Nephron progenitor cell (in vitro differentiated cells): ENCODE measurements at places on chromosomes 12 and 14.
A peak's percentile ranks its signal among the peaks of the same experiment; 100 is the strongest.

DNA sequence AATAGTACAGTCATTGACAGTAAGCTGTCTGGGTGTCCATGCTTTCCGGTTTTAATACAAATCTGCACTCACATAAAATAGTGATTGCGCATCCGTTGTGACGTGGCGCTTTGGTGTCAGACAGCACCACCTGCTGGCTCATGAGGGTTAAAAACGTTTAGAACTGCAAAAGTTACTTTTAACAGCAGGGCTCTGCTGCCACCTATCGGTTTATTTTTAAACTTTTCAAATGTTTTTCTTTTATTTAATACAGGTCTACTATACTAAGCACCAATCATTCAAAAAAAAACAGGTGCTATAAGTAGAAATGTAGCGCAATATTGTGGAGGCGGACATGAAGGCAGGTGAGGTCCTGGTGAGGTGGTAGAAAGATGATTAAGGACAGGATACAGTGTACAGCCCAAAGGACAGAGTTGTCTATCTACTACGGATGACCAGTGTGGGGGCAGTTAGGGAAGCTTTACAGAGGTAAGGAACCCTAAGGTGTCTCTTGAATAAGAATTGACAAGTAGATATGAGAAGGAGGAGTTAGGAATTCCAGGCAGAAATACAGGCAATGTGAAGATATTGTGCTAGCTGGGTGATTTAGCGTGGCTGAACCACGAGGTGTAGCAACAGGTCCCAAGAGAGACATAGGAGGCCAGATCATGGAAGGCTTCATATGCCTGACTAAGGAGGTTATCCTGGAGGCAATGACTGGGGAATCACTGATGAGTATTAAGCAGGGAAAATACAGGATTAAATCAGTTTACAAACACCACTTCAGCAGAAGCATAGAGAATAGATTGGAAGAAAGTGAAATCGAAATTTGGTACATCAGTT is 91.5 kb upstream of the PRB2 start:
- H3K27ac ChIP-seq: no peak overlapping the region
- H3K4me3 ChIP-seq: no peak overlapping the region
- H3K27me3 ChIP-seq: peaks cover 23% of the 10 kb centered on the region
- peaks cover 9% of the 10 kb centered on the region for H3K4me1 ChIP-seq
- DNase-seq: peak; percentile 79
- no peaks in the 10 kb centered on the region for H3K36me3 ChIP-seq

- H3K36me3 ChIP-seq: no peaks in the 10 kb centered on the region
- H3K27ac ChIP-seq: no peak overlapping the region
- no peak for DNase-seq
These were observed 10.1 kb downstream of the NOC4L start for GRCh38 chr12:132154341-132154761.

DNA sequence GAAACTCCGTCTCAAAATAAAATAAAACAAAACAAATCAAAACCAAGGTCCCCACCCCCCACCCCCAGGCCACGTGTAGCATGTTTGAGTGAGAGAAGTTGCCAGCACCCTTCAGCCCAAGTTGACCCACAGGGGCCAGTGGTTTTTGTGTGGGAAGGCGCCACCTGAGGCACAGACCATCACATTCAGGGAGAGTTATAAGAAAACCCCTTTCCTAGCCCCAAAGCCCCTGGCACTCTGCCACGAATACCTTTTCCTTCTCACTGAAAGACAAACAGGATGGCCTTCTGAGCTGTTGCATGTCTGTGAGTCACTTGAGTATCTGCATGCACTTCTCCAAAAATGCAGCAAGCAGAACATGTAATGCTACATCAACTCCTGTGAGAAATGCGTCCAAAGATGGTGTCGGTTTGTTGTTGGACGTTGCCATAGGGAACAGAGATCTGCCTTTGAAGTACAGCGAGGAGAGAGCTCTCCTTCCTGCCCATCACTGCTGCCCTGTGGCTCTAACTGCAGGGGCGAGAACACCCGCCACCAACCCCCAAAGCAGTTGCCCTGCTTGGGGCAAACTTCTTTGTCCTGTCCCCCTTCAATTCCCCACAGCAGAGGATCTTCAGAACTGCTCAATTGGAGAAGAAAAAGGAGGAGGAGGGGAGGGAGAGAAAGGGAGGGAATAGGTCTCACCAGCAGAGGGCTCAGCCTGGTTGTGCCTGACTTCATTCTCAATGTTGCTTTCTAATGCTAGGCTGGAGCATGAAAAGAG is 2.7 kb upstream of the TRAF3 start:
- H3K4me1 ChIP-seq: peaks cover 39% of the 10 kb centered on the region
- no peaks in the 10 kb centered on the region for H3K36me3 ChIP-seq
- H3K27me3 ChIP-seq: peaks cover 12% of the 10 kb centered on the region

GRCh38 chr14:70641548-70642302 is at the start of gene TTC9:
Gene TTC9, plus strand, starts transcription at chr14:70641916. Its CDS starts 214 bp downstream, at chr14:70642130.
- H3K27me3 ChIP-seq: peaks cover 67% of the 10 kb centered on the region
- H3K4me1 ChIP-seq: peaks cover 17% of the 10 kb centered on the region

DNA sequence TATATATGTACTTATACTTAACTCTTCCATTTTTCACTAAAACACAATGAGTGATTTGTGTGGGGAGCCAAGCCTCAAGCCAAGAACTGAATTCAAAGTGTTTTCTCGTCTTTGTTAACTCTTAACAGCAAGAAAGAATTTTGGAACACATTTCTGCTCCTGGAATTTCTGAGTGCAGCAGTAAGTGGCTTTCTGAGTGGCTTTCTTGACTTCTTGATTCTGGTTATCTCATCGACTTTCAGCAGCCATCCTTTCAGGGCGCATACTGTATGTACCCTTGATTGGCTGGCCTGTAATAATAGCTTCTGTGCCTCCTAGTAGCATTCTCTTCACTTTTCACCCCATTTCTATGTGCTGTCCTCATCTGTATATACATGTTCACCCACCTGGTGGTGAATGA is 157.4 kb downstream of the FBXL14 start:
- H3K4me3 ChIP-seq: no peak overlapping the region
- no peaks in the 10 kb centered on the region for H3K27me3 ChIP-seq
- no peak overlapping the region for H3K27ac ChIP-seq
- H3K36me3 ChIP-seq: peaks cover 10% of the 10 kb centered on the region
- H3K4me1 ChIP-seq: peaks cover 43% of the 10 kb centered on the region

- peaks cover 54% of the 10 kb centered on the region for H3K4me1 ChIP-seq
- no peak for DNase-seq
- H3K27ac ChIP-seq: peak overlapping the region; percentile 99
- peaks cover 6% of the 10 kb centered on the region for H3K27me3 ChIP-seq
These were observed 501 bp upstream of the HSP90B1 start for GRCh38 chr12:103929784-103930033.

- peaks cover 43% of the 10 kb centered on the region for H3K4me1 ChIP-seq
- H3K4me3 ChIP-seq: peak overlapping the region; percentile 48
- no peaks in the 10 kb centered on the region for H3K36me3 ChIP-seq
These were observed 6.3 kb upstream of the RIC8B start for GRCh38 chr12:106767954-106768822.

- no peak overlapping the region for H3K27ac ChIP-seq
- peaks cover 9% of the 10 kb centered on the region for H3K27me3 ChIP-seq
- H3K4me1 ChIP-seq: peaks cover 36% of the 10 kb centered on the region
- DNase-seq: no peak
These were observed 37.0 kb downstream of the ZFHX2 start for GRCh38 chr14:23514644-23514957.

DNA sequence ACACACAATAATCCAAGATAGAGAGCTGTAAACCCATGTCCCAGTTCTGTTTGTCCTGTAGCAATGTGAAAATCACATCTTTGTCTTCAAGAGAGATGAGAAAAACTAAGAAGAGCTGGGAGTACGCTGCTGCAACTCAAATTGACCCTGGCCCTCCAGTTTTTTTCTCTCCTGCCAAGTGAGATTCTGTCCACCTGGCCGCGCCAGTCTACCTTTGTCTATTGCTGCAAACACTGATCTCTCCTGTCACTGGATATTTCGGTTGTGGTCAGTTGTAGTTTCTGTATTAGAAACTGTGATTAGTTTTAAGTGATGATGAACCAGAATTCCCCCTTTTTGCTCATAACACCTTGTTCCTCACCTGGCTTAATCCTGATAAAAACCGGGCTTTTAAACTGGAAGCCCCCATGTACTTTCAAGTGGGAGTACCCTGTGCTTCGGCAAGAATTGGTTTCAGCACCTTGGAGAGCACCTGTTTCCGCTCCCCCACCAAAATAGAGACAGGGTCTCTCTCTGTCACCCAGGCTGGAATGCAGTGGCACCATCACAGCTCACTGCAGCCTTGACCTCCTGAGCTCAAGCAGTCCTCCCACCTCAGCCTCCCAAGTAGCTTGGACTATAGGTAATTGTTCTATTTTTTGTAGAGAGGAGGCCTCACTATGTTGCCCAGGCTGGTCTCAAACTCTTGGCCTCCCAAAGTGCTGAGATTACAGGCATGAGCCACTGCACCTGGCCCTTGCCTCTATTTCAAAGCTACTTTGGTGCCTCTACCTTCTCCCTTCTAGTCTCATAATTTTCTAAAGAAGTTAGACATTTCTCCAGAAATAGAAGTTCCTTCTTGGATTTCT is 156.8 kb downstream of the PHETA1 start:
- DNase-seq: peak; percentile 79
- peaks cover 40% of the 10 kb centered on the region for H3K27me3 ChIP-seq
- no peaks in the 10 kb centered on the region for H3K4me1 ChIP-seq
- no peaks in the 10 kb centered on the region for H3K36me3 ChIP-seq
- H3K27ac ChIP-seq: no peak overlapping the region
- H3K4me3 ChIP-seq: no peak overlapping the region

DNA sequence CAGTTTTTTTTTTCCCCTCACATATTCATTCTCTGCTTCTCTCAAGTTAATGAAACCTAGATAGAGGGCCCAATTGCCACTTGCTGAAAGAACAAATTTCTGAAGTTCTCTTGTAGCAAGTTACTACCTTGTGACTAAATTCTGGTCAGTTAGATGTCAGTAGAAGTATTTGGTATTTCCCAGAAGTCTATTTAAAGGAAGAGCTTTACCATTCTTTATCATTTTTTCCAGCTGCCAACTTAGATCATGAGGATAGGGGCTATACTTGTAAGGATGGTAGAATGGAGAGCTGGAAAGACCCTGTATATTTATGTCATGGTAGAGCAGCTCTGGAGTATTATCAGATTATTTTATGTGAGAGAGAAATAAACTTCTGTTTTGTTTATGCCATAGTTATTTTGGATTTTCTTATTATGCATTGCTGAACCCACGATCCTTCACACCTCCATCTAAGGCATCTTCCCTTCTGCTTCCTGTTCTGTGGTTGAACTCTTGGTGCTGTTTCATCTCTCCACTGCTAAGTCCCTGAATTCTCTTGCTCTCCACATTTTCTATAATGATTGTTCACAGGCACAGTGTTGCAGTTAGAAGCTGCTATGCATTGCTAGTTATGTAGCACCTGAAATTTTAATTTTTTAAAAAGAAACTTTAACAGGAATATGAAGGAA is 25.9 kb downstream of the FUT8 start:
- peak overlapping the region; percentile 67 for H3K27ac ChIP-seq
- H3K36me3 ChIP-seq: peaks cover 9% of the 10 kb centered on the region
- H3K4me1 ChIP-seq: peaks cover 17% of the 10 kb centered on the region
- no peak overlapping the region for H3K4me3 ChIP-seq

DNA sequence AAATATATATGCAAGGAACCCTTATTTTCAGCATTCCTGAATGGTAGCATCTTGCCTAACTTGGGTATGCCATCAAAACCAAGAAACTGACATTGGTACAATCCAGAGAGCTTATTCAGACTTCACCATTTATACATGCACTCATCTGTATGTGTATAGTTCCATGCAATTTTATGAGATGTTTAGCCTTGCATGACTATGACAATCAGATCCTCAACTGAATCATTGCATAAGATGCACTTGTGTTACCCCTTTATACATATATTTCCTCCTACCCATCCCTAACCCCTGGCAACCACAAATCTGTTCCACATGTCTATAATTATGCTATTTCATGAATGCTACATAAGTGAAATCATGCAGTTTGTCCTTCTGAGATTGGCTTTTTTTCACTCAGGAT is 37.0 kb upstream of the PPFIBP1 start:
- H3K4me1 ChIP-seq: no peaks in the 10 kb centered on the region
- no peaks in the 10 kb centered on the region for H3K27me3 ChIP-seq
- no peaks in the 10 kb centered on the region for H3K36me3 ChIP-seq
- no peak for DNase-seq

- H3K4me3 ChIP-seq: peak within 1 kb of the TSS; percentile 95
- H3K4me1 ChIP-seq: peaks cover 47% of the 10 kb centered on the region
- H3K27me3 ChIP-seq: peaks cover 3% of the 10 kb centered on the region
- peaks cover 39% of the 10 kb centered on the region for H3K36me3 ChIP-seq
- peak within 1 kb of the TSS; percentile 99 for H3K27ac ChIP-seq
These were observed at the start of gene EFCAB11 for GRCh38 chr14:89954070-89955021. Gene EFCAB11, minus strand, starts transcription at chr14:89954730. Its CDS starts 70 bp downstream, at chr14:89954660.

GRCh38 chr14:77738559-77739250 is 22.3 kb downstream of the SNW1 start:
- H3K4me3 ChIP-seq: no peak overlapping the region
- H3K4me1 ChIP-seq: no peaks in the 10 kb centered on the region
- H3K36me3 ChIP-seq: peaks cover 67% of the 10 kb centered on the region
- H3K27ac ChIP-seq: no peak overlapping the region
- H3K27me3 ChIP-seq: no peaks in the 10 kb centered on the region

- DNase-seq: no peak
- no peaks in the 10 kb centered on the region for H3K27me3 ChIP-seq
- H3K27ac ChIP-seq: peak overlapping the region; percentile 64
- H3K4me3 ChIP-seq: no peak overlapping the region
- no peaks in the 10 kb centered on the region for H3K36me3 ChIP-seq
These were observed 24.0 kb downstream of the SYT1 start for GRCh38 chr12:78888568-78888967.

DNA sequence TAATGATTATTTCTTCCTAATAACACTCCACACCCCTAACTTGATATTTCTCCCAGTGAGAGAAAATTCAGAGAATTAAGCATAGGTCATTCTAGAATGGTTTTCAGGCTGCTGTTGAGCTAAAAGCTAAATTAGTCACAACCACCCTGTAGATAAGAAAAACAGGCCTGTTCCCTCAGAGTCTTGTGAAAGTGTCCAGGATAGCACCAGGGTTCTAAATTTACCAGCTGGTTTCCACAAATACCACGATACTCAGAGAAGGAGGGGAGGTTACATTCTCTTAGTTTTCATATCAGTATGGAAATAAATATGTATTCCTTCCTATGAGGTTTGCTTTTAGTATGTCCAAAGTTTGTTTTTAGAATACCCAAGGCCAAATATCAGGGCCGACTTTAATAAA is 66.0 kb upstream of the YARS2 start:
- no peaks in the 10 kb centered on the region for H3K27me3 ChIP-seq
- peaks cover 5% of the 10 kb centered on the region for H3K36me3 ChIP-seq
- H3K27ac ChIP-seq: no peak overlapping the region
- no peak overlapping the region for H3K4me3 ChIP-seq
- no peaks in the 10 kb centered on the region for H3K4me1 ChIP-seq
